Sigmoid colon (tissue), 7 donors: ENCODE measurements at places on chromosomes 2 and 18. TPM values are rescaled to one million over a fixed set of nuclear protein-coding genes. Genes with fewer than 3 reads are reported as not detected.

The LRRC30 gene
- polyA plus RNA-seq: not detected

The SNED1 gene
- polyA plus RNA-seq: 6.3 TPM

The SPC25 gene
- polyA plus RNA-seq: 8.7 TPM

The SCYGR4 gene
- not detected for polyA plus RNA-seq

The SLC5A7 gene
- not detected for polyA plus RNA-seq

The MFSD2B gene
- not detected for polyA plus RNA-seq

The ACOXL gene
- not detected for polyA plus RNA-seq

The RFX8 gene
- 0.12 TPM for polyA plus RNA-seq
